Activated naive CD8-positive, alpha-beta T cell treated with anti-CD3 and anti-CD28 coated beads, Interleukin-2, amount 50 U/mL, for 24 hours (primary cell): ENCODE measurements at places on chromosomes 6 and 20.

GRCh38 chr6:108798670-108799353, 49.4 kb upstream of the ARMC2 start:
- peak; percentile 58 for DNase-seq

DNA sequence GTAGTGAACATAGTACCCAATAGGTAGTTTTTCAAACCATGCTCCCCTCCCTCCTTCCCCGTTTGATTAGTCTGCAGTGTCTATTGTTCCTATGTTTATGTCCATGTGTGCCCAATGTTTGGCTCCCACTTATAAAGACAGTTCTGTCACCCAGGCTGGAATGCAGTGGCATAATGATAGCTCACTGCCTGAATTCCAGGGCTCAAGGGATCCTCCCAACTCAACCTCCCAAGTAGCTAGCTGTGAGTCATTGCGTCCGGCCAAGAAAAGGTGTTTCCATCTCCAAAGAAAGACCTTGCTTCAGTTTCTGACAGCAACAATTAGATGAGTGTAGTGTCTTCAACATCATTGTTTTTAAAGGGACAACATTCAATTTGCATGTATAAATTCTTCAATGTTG, 131.1 kb upstream of the CEP162 start:
- no peak for DNase-seq

DNA sequence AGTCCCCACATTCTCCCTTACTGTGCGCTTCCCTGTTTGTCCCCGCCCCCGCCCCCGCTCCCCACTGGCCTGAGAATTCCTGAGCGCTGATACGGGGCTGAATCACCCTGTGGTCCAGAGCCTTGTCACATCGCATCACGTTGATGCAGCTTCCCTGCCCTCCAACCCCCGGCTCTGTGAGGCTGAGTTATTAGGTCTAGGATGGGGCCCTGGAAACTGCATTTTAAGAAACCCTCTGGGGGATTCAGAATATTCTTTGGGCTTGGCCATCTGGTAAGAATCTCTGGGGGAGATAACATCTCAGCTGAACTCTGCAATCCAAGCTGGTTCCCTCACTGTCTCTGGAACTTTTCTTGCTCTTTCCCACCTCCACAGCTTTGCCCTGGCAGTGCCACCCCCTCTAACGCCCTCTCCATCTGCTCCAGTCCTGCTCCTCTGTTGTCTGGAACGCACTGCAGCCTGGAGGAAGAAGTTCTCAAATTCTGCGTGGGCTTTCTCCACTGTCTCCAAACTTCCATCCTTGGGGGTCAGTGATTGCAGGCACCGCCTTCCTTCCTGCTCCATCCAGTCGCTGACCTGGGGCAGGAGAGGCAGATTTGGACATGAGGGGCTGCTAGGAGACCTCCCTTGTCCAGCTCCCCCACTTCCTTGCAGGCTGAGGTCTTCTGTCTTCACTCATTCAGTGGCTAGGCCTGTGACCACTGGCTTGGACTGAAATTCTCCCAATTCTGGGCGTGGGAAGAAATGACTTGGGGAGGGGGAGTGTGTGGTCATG, 42.6 kb downstream of the KIAA1755 start:
- DNase-seq = no peak

GRCh38 chr20:56592211-56592610, 36.9 kb upstream of the TFAP2C start:
- no peak for DNase-seq

DNA sequence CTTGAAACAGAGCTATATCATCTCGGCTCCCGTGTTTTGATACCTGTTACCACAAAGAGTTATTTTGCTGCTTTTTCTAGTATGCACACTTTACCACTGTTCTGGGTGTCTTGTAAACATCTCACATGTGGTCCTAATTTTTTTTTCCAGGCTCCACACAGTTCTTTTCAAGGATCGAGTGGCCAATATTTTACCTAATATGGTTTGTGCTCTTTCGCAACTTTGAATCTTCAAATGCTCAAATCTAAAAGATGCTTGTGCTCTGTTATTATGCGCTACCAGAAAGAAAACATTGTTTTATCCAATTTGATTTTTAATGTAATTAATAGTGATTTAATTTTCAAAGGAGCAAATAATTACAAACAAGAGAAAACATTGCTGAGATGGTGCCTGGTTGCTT, 10.7 kb downstream of the ENPP5 start:
- no peak for DNase-seq

DNA sequence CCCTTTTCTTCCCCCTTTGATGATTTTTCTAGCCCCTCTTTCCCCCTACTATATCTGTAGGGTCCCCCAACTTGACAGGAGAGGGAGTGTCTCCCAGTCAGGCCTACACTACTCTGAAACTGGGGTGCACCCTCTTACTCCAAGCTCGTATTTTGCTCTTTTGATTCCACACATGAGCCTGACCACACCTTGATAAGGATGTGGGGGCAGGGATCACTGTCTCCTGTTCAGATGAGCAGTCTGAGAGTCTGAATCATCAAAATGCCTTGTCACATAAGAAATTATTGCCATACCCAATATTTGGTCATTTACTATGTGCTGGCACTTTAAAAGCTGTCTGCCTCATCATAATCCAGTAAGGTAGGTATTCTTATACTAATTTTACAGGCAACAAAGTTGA, 15.9 kb downstream of the PNPLA1 start:
- DNase-seq = no peak

DNA sequence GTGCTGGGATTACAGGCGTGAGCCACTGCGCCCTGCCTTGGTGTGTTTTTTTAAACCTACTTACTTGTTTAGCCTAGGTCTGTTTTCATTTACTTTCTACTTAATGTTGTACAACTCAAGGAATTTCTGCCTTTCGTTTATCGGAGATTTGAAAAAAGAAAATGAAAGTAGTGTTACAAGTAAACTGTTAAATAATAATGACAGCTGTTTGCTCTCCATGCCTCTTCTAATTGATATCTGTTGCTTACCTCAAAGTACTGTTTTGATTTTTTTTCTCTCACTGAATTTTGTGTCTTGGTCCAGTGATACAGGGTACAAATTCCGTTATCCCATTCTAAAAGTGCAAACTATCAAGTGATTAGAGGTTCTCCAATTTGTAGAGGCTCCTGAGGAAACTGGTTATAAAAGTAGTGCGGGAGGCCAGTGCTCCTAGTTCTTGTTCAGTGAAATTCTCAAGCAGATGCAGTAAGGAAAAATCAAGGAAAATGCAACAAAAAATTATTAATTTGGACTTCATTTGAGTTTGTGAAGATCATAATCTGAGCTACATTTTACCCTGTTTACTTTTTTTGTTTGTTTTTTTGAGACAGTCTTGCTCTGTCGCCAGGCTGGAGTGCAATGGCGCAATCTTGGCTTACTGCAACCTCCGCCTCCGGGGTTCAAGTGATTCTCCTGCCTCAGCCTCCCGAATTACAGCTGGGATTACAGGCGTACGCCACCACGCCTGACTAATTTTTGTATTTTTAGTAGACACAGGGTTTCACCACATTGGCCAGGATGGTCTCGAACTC, 2.2 kb downstream of the UBR2 start:
- DNase-seq = no peak

DNA sequence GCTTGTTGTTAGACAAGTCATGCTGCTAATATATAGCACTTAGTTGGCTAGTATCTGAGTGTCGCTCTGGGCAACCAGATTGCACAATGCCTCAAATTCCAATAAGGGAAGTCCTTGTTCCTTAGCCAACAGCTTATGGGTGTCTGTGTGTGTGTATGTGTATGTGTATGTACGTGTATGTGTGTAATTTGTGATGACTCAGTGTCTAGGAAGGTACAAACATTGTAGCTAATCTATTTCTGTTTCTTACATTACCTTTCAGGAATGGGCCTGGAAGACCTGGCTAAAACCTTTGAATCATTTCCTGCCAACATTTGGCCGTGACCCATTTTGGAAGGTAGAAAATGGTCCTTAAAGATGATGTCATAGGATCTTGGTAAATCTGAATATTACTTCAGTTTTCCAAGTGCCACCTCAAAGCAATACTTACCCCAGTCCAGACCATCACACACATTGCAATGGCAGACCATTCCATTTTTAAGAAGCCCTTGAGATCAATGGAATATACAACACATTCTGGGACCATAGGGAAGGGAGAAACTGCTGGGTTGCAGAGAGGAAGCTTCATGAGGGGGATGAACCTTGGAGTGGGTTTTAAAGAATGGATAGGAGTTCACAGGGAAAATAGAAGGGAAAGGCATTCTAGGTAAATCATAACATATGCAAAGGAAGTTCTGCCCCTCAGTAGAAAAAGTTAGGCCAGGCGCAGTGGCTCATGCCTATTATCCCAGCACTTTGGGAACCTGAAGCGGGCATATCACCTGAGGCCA, 25.1 kb downstream of the NEDD9 start:
- no peak for DNase-seq

DNA sequence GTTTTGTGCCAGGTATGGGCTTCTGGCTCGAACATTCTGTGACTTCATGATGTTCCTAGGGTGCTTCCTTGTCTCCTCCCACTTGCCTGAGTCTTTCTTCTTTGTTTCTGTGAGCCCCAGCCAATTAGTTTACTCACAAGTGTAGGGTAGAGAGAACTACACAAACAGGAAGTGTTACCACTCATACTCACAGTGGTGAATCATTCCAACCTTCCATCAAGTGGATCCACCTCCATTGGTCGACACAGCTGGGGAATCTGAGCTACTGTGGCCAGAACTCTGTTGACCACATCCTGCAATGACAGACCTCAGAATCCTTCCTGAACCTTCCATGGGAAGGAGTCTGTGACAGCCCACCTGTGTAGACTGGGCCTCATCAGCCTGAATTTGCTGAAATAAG, 76.8 kb downstream of the UNC5CL start:
- peak; percentile 6 for DNase-seq

DNA sequence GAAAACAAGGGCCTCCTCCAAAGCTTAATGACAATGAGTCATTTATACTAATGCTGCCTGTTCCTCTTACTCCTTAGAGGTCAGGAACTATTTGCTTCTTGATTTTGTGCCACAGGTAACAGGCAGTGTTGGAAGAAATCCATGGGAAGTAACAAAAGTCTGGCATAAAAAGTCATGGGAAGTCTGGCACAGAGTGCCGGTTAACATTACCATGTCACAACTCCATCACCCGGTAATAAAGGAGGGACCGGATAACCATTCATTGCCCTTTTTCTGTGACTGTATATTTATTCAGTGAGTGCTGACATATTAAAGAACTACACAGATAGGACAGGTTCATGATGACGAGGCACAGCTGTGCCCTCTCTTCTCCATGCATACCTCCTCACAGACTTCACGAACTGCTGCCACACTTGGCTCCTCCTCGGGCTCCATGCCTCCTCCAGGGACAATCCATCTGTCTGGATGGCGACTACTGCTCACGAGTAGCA, 50.9 kb downstream of the NUDT3 start:
- no peak for DNase-seq

GRCh38 chr20:47146686-47147085, 209.8 kb downstream of the ZMYND8 start:
- DNase-seq = no peak

GRCh38 chr20:51383891-51384510, 158.5 kb downstream of the NFATC2 start:
- DNase-seq = no peak

- DNase-seq = no peak
Observed at GRCh38 chr20:41540918-41541317, 77.3 kb downstream of the CHD6 start.

- no peak for DNase-seq
Observed at GRCh38 chr20:32632461-32633354, 41.0 kb downstream of the C20orf203 start.

DNA sequence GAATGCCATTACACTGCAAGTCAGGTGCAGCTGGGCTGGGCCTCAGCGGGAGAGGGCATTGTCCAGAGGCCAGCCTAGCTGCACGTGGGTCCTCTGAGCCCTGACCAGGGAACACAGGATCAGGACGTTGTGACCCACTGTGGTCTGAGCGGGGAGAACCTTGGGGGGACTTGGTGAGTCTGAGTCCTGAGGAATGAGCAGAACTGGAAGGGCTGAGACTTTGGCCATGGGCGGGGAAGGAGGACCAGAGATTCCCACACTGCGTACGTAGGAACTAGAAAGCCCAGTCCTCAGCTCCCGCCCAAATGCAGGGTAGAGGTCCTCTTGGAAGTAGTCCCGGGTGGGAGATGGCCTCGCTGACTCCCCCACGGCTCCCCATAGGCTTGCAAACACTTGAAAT, 42.5 kb downstream of the GABRR2 start:
- DNase-seq = no peak

DNA sequence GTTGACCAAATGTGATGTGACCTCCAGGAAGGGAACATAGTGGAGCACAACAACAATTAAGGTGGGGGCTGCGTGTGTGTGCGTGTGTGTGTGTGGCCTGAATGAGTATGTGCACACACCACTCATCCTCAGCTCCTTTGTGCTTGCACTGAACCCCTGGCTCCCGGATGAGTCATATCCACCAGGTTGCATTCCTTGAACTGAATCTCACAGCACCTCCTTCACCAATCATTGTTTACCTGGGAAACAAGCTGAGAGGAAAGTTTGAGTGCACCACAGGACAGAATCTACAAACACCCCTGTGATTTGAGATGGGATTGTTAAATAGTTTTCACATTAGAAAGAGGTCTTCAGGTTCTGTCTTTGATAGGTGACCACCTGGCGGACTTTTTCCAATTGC, 33.7 kb upstream of the GPR6 start:
- no peak for DNase-seq

DNA sequence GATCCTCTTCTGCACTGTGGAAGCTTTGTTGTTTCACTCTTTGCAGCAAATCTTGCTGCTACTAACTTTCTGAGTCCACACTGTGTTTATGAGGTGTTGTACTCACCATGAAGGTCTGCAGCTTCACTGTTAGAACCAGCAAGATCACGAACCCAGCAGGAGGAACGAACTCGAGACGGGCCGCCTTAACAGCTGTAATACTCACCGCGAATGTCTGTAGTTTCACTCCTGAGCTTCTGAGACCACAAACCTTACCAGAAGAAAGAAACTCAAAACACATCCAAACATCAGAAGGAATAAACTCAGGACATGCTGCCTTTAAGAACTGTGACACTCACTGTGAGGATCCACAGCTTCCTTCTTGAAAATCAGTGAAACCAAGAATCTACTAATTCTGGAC, 48.1 kb upstream of the MBOAT1 start:
- DNase-seq = no peak

GRCh38 chr6:138654715-138655634, 118.6 kb upstream of the CCDC28A start:
- peak; percentile 20 for DNase-seq

- no peak for DNase-seq
Observed at GRCh38 chr6:48490658-48491057, 379.7 kb upstream of the PTCHD4 start.

DNA sequence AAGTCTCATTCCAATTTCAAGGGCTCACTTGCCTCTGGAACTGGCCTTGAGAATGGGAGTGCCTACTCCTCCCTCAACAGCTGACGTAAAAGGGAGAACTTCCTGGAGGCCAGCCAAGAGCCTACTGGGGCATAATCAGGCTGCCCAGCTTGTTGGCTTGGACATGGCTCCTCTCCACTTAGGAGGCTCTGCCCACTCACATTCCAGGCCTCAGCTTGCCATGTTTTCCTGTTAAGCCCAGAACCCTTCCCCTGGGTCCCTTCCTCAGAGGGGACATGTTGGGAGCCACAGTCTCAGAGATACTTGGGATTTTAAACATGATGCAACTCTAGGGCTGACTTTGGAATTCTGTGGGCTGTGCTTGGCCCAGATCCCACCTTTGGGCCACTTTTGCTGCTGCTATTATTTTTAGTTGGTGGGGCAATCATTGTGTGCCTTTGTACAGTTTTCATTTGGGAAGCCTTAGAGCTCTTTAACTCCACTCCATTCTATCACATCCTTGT, 31.5 kb upstream of the ADTRP start:
- DNase-seq = no peak

- DNase-seq = no peak
Observed at GRCh38 chr6:39441301-39441700, 118.8 kb upstream of the KCNK16 start.
